Pancreas (tissue), 10 donors: ENCODE measurements at places on chromosomes 5 and 9. TPM values are rescaled to one million over a fixed set of nuclear protein-coding genes. Genes with fewer than 3 reads are reported as not detected.

The GPR150 gene
- total RNA-seq, result 0.61 TPM

The TMEFF1 gene
- 0.09 TPM for total RNA-seq

The ZNF367 gene
- 0.51 TPM for total RNA-seq

The SVEP1 gene
- total RNA-seq, result 12.2 TPM

The SGCD gene
- 1.9 TPM for total RNA-seq

DNA sequence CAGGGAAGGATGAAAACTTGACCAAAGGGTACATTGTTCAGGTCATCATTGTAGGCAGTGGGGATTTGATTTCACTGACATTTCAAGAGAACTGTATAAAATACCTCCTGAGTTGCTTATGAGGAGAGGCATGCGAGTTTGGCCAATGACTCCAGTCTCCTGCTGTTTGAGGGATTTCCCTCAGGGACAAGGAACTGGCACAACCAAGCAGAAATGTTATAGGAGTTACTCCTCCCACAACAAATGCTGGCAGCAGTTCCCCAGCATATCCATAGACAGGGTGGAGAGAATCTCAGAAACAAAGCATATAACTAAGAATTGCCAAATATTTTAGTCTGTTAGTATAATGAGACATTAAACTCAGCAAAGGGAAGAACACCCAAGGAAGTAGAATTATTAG is 47.2 kb upstream of the FBXL7 start:
- DNase-seq, result no peak

DNA sequence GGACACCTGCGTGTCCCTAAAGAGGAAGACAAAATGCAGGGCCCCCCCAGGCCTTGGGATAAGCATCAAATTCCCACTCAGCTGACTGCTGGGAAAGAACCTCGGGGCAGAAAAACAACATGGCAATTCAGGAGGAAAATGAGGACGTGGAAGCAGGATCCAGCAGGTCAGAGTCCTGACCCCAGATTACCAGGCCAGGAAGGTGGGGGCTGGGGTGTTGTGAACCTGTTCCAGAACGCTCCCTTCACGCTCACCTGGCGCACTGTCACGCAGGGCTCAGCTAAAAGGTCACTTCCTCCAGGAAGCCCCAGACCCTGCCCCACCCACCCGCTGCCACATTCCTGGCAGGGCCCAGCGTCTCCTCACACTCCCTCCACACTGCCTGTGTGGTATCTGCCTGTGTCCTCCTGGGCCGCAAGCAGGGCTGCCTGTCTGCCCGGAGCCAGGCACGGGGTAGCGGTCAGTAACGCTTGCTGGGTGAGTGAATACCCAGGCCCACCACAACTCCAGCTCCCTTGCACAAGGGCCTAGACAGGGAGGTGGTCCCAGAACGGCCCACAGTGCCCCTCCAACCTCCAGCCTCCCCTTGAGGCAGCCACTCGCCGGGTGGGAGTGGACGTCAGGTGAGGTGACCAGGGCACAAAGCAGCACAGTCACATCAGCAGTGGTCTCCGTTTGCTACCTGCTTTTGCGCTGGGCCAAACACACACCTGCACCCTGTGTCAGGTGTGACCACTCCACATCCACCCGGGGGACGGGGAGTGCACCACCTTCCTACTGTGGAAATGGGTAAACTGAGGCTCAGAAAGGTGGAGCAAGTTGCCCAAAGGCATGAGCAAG is 18.1 kb downstream of the VAV2 start:
- peak; percentile 69 for DNase-seq

DNA sequence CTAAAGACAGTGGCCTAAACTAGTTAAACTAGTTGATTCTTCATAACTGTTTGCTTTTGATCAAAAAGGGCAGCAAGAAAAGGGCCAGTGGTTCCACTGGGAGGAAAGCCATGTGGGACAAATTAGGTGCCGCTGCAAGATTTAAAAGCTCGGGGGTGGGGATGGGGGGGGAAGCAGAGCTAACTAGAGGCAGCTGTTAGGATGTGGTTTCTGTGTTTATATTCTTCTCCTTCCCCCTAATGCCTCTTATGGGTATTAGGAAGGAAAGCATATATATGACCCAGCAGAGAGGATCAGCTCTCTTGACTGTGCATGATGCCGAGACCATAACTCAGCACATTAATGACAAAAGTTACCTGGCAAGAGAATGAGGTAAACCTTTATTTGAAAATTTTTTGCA is 65.7 kb downstream of the EFNA5 start:
- DNase-seq, result no peak

DNA sequence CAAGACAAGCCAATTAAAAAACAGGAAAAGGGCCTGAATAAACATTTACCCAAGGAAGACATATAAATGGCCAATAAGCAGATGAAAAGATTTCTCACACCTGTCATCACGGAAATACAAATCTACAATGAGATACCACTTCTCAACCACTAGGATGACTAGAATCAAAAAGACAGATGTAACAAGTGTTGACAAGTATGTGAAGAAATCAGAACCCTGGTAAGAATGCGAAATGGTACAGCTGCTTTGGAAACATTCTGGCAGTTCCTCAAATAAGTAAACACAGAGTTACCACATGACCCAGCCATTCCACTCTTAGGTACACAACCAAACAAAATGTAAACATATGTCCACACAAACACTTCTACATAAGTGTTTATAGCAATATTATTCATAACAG is 32.5 kb downstream of the LEAP2 start:
- DNase-seq, result no peak

DNA sequence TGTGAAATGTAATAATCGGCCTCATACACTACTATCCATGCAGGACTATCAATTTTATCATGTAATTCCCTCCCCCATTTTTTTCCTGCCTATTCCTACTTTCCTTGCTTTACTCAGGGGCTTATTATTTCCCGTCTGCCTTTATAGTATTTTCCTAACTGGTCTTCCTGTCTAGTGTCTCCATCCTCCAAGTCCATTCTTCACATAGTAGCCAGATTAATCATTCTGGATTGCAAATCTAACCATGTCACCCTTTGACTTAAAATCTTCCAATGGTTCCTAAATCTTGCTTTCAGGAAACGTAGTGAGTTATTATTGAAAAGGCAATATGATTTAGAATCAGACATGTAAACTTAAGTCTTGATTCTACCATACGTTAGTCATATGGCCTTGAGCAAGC is 307.4 kb upstream of the HAPLN1 start:
- DNase-seq, result no peak

DNA sequence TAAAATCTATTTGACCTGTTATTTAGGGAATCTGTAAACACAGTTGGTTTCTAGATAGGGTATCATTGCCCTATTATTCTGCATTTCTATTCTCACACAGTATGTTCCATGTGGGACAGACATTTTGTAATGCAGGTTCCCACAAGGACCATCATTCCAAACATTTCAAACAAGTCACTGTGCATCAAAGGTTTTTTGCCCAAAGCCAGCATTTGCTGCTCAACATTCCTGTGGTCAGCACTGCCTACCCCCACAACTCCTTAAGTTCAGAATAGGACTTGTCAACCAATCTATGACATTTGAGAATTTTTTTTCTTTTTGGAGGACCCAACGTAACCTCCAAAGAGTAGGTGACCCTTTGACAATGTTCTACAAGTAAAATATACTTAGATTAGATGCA is 95.7 kb downstream of the LPAR1 start:
- DNase-seq, result no peak

- DNase-seq, result no peak
These were observed 800.9 kb downstream of the DNAH5 start for GRCh38 chr5:13143630-13144029.

GRCh38 chr9:79120941-79121340 is 450.8 kb upstream of the TLE4 start:
- DNase-seq, result no peak

DNA sequence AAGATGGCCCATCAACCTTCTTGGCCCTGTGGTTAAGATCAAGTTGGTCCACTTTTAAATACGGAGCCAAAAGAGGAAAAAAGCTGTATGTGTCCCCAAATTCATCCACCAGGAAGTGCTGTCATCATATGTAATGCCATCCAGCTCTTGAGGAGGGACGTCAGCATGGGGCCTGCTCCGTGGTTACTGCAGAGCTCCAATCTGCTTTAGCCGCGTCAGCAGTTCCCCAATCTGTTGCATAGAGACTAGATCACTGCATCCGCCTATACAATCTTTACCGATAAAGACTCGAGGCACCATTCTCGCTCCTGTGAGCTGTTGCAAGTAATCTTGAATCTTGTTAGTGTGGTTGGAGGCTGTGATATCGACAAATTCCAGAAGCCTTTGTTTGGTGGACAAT is 65.7 kb downstream of the GABRA6 start:
- no peak for DNase-seq

DNA sequence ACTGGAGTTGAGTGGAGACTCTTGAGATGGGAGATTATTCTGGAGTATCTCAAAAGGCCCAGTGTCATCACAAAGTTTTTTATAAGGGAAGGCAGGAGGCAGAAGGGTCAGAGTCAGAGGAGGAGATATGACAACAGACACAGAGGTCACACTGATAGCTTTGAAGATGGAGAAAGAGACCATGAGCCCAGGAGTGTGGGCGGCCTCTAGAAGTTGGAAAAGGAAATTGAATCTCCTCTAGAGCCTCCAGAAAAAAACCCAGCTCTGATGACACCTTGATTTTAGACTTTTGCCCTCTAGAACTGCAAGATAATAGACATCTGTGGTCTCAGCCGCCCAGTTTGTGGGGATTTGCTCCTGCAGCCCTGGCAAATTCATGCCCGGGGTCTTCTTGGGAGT is 64.8 kb upstream of the SPTLC1 start:
- no peak for DNase-seq

DNA sequence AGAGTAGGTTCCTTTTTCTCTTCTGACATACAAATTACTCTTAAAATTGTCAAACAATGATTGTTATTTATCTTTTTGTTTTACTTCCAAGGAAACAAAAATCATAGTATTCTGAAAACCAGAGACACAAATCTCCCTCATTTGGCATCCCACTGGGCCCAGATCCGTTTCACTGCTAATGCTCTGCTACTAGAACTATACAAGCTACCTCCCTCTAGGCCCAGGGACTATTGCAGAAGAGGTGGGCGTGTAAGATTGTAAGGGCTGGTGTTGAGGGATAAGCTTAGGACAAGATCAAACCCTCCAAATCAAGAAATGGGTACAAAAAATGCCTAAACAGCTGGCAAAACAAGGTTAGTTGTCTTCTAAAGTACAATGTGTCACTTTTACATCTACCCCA is 928.9 kb upstream of the CDH10 start:
- no peak for DNase-seq

DNA sequence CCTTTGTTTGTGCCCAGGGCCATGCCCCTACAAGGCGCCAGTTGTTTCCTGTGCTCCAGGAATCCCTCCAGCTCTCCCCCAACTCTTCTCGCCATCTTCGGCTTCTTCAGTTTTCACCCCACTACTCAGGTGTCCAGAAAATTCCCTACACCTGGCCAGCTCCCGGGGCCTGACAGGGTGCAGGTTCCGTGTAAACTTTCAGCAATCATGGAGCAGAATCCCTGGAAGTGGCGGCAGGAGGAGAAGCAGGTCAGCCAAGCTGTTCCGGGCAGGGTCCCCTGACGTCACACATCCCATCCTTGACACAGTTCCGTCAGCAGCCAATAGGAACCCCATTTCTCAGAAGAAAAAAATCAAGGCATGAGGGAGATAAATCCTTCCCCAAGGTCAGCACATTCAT is 12.2 kb upstream of the ADGRD2 start:
- no peak for DNase-seq

DNA sequence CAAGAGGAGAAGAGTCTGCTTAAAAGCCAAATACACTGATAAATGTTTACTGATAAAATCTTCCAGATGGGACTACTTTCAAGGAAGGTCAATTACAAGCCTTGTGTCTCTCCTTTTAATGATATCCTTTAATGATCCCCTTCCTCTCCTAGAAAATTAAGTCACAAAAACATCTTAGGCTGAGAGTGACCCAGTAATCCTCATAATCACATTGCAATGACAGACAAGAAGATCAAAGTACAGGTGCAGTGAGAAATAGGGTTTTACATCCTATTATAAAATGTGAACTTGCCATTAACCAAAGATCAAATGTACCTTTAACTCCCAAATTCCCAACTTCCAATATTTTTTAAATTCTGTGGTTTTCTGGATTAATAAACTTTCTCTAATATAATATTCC is 514.8 kb downstream of the RAB3C start:
- DNase-seq, result no peak

GRCh38 chr9:133703591-133704399 is 34.4 kb downstream of the SARDH start:
- DNase-seq, result no peak

DNA sequence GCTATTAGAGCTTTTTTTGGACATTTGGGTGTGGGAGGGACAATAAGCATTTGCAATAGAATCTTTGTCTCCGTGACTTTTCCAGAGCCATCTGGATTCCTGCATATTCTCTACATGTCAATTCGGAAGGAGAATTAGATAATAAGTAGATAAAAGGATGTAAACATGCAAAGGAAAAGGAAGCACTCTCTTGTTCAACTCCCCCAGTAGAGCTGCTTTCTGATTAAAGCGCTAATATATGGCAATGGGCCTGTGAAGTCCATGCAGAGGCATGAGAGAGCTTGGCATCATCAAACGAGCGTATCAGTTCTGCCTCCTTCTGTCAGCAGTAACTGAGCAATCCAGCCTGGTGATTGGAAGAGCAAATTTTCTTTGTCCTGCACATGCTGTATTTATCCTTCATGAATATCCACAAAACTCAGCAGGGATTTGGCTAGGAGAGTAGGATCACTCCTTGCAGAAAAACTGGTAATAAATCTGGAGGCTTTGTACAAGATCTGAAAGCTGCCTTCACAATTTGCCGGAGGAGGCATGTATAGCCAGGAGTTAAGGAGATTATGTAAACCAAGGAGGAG is 1752.9 kb downstream of the MAT2B start:
- no peak for DNase-seq

- DNase-seq, result no peak
These were observed 522.7 kb downstream of the NR2F1-AS1 start for GRCh38 chr5:93058309-93058708.
